Calu3 (cell line): ENCODE measurements at places on chromosomes 11 and 22.

DNA sequence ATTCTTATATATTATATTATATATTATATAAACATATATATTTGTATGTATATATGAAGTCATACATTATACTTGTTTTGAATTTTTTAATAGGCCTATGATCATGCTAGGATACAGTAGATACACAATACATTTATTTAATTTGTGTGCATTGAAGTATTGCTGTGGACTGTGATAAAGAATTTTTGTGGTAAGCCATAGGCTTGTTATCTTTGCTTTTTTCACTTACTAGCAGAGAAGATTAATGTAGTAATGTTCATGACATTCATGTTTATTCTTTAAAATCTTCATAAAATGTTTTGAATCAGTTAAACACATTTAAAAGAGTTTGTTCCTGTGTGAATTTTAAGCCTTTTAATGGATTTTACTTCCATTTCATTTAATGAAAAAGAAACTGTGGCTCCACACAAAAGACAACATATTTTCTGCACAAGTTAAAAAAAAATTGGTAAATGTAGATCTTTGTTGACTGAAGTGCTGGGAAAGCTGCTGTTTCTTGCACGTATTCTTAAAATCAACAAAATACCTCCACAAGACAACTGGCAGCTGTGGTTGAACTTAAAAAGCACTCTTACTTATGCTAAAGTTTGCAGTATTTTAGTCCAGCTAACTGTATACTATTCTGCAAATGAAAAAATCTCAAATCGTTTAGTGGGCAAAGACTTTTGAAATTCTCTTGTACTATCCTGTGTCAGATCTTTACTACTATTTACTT, 156.2 kb downstream of the TMEM135 start:
- no peak for DNase-seq

GRCh38 chr11:111312076-111312475, 13.7 kb downstream of the POU2AF3 start:
- no peak for DNase-seq

DNA sequence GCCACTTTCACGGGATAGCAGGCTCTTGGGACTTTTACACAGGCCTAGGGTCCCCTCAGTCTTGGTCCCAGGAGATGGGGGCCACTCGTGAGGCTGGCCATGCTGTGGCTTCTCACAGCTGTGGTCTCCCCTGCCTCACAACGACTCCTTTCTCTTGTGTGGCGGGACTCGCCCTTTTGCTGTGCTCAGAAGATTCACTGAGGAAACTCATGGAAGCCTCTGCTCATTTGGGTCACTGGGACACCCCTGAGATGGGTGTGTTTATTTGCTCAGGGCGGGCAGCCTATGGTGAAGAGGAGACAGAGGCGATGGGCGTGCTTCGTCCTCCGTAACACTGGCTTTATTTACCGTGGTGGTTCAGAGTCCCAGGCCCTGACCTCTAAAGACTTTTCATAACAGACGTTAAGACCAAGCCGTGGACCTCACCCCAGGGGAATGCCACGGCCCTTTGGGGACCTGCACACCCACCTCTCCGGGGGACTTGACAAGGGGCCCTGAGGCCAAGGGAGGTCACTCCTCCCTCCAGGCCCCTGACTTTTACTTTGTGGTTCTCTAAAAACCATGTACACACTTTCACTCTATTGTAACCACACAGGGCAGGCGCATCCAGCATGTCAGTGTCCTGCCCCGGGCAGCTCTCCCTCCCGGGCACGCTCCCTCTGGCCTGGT, 15.5 kb downstream of the TEF start:
- no peak for DNase-seq

DNA sequence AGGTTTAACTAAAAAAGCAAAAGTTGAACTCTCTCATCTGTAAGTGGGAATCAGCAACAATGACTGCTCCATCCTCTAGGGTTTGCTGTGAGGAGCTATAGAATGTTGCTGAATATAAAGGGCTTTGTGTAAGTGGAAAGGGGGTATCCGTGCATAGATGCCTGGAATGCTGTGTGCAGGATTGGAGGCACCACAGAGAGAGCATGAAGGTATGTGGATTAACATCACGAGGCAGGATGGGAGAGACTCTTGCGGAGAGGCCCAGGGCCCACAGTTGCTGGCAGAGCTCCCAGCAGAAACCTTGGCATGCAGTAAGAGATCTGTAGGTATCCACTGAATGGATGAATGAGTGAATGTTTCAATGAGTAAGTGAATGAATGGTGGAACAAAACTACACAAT, 298.7 kb upstream of the DDI1 start:
- no peak for DNase-seq

- peak; percentile 55 for DNase-seq
These were observed 31.9 kb downstream of the PLEKHA7 start for GRCh38 chr11:16982256-16982671.

DNA sequence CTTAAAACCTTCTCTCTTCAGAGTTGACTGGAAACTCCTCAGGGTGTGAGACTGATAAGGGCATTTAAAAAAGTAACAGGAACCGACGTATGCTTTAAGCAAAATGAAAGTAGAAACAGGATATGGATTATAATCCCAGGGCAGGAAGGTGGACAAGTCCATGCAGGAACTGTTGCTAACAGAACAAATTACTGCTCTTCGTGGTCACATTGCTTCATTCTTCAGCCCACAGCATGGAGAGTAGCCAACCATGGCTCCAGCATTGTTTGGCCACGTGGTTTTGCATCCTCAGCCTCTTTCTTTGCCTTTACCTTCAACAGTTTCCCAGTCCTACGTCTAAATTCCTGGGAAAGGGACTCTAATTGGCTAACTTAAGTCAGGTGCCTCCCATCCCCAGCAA, 563.1 kb upstream of the ISX start:
- no peak for DNase-seq

GRCh38 chr11:27075192-27075591, 34.6 kb downstream of the BBOX1 start:
- no peak for DNase-seq

DNA sequence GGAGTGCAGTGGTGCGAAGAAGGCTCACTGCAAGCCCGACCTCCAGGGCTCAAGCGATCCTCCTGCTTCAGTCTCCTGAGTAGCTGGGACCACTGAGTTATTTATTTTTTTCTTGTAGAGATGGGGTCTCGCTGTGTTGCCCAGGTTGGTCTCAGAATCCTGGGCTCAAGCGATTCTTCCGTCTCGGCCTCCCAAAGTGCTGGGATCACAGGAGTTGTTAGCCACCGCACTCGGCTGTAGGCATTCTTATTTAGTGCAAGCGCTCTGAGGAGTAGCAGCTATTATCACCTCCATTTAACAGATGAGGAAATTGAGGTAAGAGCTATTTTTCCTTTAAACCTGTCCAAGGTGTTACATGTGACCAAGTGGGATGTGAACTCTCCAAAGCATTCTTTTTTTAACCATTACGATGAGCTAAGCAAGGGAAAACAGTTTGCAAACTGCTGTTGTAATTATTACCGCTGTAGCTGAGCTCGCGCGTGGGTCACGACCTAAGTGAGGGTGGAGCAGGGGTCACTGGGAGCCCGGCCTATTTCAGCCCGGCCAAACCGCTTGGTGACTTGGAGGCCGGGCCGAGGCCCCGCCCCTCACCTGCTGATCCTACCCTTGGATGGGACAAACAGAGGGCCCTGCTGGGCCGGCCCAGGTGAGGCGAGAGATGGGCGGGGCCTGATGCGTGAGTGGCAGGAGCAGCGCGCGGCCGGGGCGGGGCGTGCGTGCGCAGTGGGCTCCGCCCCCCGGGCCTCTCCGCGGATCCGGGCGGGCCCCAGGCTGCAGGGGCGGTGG, 449 bp upstream of the KREMEN1 start:
- DNase-seq = peak; percentile 98

- DNase-seq = no peak
These were observed 33.4 kb downstream of the CD82 start for GRCh38 chr11:44598831-44599230.

DNA sequence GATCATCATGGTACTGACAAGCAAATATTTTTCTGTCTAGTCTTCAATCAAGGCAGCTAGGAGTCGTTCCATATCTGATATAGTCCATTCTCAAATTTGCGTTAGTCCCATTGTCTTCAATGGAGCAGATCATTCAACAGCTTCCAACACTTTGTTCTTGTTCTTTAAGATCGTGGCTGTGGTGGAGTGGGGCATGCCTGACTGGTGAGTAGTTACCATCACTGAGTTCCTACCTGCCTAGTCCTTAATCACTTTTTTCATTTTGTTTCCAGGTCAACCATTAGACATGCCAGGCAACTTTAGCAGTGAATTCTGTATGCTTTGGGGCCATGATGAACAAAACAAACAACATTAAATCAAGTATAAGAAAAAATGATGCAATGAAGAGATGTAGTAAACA, 693.1 kb upstream of the KIRREL3 start:
- DNase-seq = no peak

- no peak for DNase-seq
These were observed 116.3 kb downstream of the DBX1 start for GRCh38 chr11:20043992-20044391.

DNA sequence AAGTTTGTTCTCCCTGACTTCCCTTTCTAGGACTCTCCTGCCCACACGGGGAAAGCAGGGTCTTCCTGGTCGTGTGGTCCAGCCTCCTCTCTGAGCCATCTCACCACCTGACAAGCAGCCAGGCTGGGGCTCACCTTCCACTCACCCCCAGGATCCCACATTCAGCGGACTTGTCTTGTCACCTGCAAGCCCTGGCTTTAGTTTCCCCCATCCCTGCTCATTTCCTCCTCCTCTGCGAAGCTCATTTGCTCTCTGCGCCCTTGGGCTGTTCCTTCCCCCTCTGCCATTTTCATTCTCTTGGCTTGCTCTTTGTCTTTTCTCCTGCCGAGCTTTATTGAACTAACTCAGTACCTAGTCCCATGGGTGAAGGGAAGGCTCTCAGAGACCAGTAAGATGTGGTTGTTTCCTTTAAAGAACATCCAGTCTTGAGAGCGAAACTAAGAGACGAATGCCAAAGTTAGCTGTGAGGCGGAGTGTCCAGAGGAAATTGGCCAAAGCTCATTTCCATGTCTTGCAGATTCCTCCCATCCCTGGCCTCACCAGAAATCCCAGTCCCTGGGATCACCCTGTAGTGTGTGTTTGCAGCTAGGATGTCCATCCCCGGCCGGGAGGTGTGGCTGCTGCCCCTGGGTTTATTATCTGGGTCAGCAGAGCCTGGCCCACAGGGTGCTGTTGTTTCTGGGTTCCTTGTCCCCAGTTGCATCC, 2.0 kb downstream of the ST14 start:
- DNase-seq = no peak

DNA sequence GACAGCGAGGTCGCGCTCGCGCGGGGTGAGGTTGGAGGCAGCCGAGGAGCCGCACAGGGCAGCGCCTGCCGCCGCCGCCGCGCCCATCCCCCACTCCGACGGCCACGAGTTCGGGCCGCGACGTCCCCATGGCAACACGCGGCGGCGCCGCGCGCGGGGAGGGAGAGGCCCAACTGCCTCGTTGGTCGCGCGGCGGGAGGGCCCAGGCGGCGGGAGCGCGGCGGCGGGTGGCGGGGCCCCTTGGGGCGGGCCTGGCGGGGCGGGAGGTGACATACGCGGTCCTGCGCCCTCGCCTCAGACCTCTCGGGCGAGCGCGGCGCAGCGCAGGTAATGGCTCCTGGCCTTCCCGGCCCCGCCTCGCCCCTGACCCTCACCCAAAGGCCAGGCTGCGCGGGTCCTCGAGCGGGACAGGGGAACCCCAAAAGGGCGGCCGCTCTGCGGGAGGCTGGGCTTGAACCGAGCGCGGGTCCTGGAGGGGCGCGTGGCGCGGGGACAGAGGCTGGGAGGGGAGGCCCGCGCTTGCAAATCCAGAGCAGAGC, at the start of gene DEUP1:
DEUP1 (plus strand) TSS at position 297 of the 539 bp plus-strand sequence. CDS start 1,518 bp downstream, outside the sequence.
- no peak for DNase-seq

DNA sequence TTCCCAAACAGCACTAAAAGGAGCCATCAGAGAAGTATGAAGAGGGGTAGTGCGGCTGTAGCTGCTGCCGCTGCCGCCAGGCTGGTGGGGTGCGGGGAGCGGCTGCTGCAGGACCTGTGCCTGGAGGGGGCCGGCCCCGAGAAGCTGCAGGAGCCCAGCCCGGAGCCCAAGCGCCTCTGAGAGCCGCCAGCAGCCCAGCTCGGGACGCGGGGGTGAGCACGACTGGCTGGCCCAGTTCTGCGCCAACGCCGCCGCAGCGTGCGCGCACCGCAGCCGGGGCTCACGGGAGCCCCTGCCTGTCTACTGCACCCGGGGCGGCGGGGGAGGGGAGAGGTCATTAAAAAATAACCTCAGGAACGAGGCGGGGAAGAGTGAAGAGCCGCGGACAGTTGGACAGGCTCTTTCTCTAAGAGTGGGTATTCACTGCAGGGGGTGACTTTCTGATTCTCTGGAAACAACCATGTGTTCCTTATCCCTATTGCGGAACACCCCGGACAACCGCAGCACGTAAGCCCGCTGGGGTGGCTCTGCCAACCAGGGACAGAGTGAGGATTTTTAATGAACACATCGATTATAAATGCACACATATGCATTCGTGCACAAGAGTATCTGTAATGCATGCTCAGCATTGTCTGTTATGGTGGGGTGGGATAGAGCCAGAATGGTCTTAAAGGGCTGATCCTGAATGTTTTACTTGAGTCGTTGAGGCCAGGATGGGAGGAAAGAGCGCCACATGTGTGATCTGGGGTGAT, 453 bp downstream of the GAS2 start:
- DNase-seq = peak; percentile 69

DNA sequence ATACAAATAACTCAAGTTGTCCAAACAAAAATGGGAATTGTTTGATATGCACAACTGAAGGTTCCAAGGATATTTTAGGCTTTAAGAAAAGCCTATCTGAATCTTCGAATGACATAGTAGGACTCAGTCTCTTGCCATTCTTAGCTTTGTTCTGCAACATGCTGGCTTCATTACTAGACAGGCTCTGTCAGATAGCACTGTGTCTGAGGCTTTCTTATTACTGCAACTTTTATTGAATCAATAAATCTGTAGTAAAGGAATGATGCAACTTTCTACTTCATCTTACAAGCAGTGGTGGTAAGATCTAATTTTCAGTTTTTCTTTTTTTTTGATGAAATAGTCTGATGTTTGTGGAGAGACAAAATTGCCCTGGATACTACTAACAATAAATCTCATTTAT, 319.3 kb upstream of the CCDC179 start:
- no peak for DNase-seq

GRCh38 chr11:47620836-47621378, 21.5 kb downstream of the MTCH2 start:
- DNase-seq = no peak

DNA sequence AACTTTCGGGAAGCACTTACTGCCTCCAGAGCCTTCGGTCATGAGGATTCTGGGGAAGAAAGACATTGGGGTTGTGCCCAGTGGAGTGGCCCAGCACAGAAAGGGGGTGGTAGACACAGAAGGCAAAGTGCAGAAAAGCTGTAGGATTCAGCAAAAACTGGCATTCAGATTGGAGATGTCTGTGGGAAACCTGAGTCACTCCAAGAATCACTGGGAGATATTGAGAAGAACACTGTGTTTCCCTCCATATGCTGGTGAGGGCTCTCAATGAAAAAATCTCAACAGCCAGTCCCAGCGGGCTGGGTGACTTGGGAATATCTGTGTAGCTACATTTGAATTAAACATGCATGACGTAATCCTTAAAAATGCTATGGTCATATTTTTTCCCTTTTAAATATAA, 61.2 kb upstream of the RCN1 start:
- no peak for DNase-seq

GRCh38 chr11:107669191-107669740, 42.6 kb downstream of the SLN start:
- DNase-seq = no peak

GRCh38 chr11:66886671-66887221, 29.9 kb downstream of the LRFN4 start:
- no peak for DNase-seq
